Head of caudate nucleus (tissue), 42 donors: ENCODE measurements at places on chromosomes 1 and 21.

GRCh38 chr1:55120538-55120937 lies 81.2 kb downstream of the PCSK9 start:
- no peak for DNase-seq

GRCh38 chr1:53112271-53112774 lies 30.1 kb downstream of the SLC1A7 start:
- DNase-seq, result no peak

GRCh38 chr1:36536727-36537126 lies 54.0 kb upstream of the CSF3R start:
- DNase-seq, result no peak

GRCh38 chr1:17053086-17053684 lies 647 bp downstream of the SDHB start:
- DNase-seq, result no peak

DNA sequence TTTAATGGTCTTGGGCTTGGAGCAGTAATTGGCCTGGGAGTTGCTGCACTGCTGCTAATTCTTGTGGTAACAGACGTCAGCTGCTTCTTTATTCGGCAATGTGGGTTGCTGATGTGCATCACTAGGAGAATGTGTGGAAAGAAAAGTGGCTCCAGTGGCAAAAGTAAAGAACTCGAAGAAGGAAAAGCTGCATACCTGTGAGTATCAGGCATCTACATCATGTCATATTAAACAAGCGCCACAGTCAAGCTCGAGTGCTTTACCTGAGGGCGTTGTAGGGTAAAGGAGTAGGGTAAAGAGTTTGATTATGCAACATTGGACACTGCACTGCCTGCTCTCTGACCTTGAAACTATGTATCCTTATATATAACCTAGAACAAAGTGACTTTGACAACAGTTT lies 510.6 kb downstream of the NCAM2 start:
- no peak for DNase-seq

DNA sequence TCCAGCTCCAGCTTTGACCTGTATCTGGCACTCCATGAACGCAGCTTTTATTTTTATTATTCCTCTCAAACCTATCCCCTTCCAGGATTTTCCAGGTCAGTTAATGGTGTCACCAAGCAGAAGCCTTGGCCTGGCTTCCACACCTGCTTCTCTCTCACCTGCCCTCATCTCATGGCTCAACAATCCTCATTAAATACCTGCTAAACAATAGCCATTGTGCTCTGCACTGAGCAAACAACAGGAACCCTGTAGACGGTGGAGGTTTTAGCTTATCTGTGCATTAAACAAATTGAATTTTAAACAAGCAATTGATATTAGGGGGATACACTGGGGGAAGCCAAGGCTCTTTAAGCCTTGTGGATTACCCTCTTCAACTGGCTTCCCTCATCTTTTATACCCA lies 15.3 kb downstream of the PYCR2 start:
- no peak for DNase-seq

DNA sequence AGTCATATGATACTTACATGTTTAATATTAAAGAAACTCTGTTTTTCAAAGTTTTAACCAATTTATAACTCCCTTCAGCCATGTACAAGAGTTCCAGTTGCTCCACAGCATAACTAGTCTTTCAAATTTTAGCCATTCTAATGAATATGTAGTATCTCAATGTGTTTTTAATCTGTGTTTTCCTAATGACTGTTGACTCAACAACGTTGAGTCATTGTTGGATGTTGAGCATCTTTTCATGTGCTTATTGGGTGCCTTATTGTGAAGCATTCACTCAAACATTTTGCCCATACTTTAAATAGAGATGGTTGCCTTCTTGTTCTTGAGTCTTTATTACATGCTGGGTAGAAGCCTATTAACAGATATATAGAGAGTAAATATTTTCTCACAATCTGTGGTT lies 240.2 kb upstream of the LYPLAL1 start:
- DNase-seq, result no peak

- DNase-seq, result no peak
Observed at GRCh38 chr1:228061411-228062084, 21.0 kb upstream of the ARF1 start.

- DNase-seq, result no peak
Observed at GRCh38 chr1:30068787-30069472, 654.5 kb downstream of the MATN1 start.

DNA sequence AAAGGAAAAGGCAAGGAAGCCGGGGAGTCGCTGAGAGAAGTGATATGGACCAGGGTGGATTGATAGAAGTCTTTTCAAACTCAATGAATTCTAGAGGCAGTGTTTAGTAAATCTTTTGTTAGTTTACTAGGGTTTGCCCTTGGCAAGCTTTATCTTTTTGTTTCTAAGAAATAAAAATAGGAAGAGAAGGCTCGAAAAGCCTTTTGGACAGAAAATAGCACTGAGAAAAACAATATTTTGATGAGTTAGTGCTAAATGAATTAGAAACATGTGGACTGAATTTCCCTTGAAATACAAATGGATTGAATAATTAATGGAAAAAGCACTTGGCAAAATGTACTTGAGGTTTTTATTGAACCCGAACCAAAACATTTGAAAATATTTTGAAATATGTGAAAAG lies 121.8 kb upstream of the SPAG17 start:
- DNase-seq, result no peak

- no peak for DNase-seq
Observed at GRCh38 chr1:165896277-165896676, 68.9 kb downstream of the UCK2 start.

DNA sequence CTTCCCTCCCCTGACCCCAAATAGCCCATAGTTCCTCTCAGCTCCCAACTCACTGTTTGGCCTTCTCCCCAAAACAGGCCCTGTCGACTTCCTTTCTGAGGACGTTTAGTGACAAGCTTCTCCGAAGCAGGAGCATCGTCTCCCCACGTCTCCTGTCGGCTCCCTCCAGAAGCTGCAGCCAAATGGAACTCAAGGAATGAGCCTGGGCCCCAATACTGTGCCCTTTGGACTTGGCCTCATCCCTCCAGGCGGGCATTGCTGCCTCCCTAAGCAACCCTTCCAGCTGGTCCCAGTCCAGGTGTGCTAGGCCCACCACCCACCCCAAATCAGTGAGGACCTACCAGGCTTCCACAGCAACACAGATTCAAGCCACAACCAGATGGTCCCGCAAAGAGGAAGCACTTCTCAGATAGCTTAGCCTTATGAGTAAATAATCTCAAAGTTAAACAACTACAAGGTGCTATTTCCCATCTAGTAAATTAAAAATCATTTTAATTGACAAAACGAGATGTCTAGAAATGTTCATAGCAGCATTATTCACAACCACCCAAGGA lies 33.0 kb downstream of the ACOT7 start:
- DNase-seq, result no peak

DNA sequence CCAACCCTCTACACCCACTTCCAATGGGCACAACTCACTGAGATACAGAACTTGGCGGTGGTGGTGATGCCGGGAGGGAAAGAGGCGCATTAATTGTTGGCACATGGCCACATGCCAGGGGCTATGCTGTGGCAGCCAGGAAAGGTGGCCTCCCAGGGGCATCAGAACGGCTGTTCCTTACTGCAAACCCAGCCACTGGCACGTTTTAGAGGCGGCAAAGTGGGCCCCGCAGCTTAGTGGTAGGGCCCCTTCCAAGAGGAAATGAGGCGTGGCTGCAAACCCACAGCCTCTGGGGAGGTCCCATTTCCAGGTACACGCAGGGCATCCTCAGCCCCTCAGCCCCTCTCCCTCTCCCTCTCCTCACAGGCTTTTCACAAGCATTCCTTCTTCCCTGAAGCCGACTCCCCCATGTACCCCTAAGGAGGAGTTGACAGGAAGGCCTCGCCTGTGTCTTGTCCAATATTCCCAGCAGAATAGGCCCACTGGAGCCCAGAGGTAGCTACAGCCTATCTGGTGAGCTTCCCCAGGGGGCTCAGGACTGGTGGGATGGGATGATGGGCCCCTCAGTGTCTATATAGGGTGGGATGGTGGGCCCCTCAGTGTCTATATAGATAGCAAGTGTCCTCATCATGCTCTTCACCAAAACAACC lies 166.2 kb downstream of the CLIC6 start:
- DNase-seq, result no peak

GRCh38 chr21:15098181-15098580 lies 33.4 kb upstream of the NRIP1 start:
- no peak for DNase-seq

DNA sequence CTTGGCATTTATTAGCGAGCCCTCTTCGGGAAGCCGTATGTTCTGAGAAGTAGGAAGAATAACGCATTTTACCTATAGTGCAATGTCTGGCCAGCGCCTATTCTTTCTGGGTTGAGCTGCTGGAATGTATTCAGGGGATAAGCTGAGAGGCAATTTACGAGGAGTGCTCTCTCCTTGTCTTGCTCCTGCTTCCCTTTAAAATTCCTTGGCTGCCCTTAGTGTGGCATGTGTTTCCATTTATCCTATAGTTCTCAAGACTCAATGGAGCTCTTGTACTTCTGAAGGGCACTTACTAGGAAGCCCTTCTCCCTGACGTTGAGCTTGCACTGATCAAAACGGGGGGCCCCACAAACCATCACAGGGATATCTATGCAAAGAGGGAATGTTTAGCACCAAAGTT lies 364.6 kb downstream of the DISC1 start:
- DNase-seq, result no peak

- DNase-seq, result no peak
Observed at GRCh38 chr1:114310695-114311271, 157.1 kb upstream of the SYT6 start.

GRCh38 chr1:225004396-225004795 lies 74.9 kb downstream of the DNAH14 start:
- DNase-seq, result no peak

DNA sequence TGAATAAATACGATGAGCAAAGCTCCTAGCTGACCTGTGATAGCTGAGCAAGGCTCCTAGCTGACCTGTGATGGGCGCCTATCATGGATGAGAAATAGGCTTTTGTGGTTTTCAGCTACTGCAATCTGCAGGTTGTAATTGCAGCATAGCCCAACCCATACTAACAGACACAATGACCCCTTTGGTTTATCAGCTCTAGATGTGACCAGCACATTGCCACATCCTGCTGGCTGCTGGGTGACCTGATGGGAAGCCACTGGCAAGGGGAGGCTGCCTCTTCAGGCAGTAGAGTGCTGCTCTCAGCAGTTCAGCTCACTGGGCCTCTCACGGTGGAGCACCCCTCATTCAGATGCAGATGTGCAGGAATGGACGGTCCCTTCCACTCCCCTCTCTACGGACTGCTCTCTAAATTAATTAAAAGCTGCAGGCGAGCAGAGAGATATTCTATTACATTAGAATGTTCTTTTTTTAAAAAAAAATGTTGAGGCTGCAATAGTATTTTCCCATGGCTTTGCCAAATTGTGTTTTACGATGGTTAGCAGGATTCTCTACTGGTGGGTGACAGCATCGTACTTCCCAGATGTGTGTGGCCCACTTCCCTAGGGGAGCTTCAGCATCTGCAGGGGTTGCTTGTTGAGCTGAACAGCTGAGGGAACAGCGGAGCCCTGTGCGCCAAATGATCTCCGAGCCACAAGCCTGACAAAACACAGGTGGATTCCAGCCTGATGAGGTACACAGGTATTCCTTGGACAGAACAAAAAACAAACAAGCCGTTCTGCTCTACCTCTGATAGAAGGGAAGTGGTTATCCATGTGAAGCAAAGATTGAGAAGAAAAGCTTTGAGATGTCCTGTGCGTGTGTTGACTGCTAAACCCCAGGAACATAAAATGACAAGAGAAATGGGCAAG lies 65.0 kb downstream of the SYT6 start:
- DNase-seq, result no peak

- DNase-seq, result no peak
Observed at GRCh38 chr1:56472860-56473259, 106.5 kb downstream of the PLPP3 start.

- no peak for DNase-seq
Observed at GRCh38 chr21:33018707-33019465, 6.8 kb upstream of the OLIG2 start.

- no peak for DNase-seq
Observed at GRCh38 chr1:155105604-155106011, 22.1 kb upstream of the EFNA1 start.

- DNase-seq, result no peak
Observed at GRCh38 chr1:40703316-40703715, 11.8 kb downstream of the NFYC start.

DNA sequence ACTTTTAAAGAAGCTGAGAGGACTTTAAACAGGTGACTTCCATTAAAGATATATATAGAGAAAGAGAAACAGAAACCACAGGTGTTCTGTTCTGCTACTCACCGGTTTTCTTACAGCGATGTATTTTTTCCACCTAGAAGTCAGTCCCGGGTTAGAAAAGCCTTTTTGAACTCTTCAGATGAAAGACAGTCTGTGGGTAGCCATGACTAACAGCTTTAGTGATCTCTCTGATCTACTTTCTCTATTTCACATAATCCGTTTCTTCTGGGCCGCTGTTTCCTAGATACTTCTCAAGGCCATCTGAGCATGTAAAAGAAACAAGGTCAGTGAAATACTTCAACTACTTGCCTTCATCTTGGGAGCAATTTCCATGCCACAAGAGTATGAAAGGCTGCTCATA lies 25.1 kb downstream of the WDR64 start:
- peak; percentile 33 for DNase-seq

DNA sequence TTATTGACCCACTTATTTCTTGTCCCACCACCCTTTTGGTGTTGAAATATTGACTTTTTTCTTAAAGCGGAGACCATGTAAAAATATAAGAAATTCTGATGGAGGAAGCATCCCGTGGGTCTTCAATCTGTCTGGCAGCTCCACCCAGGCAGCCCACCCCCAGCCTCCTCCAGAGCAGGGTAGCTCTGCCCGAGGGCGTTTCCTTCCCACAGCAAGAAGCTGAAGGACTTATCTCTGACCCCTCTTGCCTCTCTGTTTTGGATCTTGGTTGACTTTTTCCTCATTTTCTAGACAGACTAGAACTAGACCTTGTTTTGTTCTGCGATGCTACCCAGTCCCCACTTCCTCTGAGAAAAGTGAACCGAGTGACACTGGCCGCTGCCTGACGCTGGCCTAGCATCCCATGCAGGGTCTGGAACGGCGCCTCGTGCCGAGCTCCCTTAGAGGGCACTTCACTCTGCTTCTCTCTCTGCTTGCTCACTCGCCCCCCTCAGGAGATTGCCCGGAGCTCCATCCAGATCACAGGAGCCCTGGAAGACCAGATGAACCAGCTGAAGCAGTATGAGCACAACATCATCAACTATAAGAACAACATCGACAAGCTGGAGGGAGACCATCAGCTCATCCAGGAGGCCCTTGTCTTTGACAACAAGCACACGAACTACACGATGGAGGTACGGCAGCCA lies 40.4 kb upstream of the MTR start:
- no peak for DNase-seq

- DNase-seq, result no peak
Observed at GRCh38 chr1:79376106-79376505, 369.6 kb upstream of the ADGRL4 start.

GRCh38 chr1:46098027-46098712 lies 34.3 kb downstream of the PIK3R3 start:
- DNase-seq, result no peak
